ENCODE measurements at places on chromosomes 11 and 22. TPM values are rescaled to one million over a fixed set of nuclear protein-coding genes. Genes with fewer than 3 reads are reported as not detected.

- DNase-seq, result no peak
These were observed 309.8 kb upstream of the CNTN5 start for GRCh38 chr11:98710986-98711385.

Gene SMC1B
- 0.50 TPM for total RNA-seq

DNA sequence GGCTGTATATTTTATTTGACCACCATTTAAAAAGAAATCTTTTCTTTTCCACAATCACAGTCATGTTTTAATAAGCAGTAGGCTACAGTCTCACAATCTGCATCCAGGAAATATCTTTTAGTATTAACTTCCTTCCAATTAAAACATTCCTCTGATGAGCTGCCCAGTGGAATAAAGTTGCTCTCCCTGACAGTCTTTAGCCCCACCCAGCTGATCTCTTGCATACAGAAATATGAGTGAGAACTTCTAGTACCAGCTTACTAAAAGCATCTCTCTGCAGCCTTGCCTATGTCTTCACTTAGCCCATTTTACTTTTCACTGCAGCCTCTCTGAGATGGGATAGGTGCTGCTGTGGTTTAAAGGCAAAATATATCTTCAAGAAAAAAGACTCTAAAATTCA, 143.4 kb upstream of the ANO3 start:
- no peak for DNase-seq

Gene B3GAT1
- total RNA-seq, result 10.5 TPM

- DNase-seq, result no peak
These were observed 51.6 kb downstream of the OPCML start for GRCh38 chr11:133480722-133481121.

GRCh38 chr22:38303974-38304373, 13.3 kb downstream of the CSNK1E start:
- DNase-seq, result no peak

DNA sequence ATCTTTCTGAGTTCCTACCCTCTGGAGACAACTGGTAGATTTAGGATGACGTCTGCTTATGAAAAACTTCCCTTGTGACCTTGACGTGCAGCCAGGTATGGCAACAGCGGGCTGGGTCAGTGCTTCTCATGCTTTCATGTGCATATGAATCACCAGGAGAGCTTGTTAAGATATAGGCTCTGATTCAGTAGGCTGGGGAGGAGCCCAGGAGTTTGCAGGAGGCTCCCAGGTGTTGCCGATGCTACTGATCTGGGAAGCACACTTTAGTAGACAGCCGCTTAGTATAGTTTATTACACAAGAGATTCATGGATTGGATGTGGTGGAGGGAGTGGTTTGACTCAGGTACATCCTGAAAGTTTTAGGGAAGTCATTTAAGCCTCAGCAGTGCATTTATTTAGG, 23.8 kb downstream of the DIXDC1 start:
- DNase-seq, result no peak

DNA sequence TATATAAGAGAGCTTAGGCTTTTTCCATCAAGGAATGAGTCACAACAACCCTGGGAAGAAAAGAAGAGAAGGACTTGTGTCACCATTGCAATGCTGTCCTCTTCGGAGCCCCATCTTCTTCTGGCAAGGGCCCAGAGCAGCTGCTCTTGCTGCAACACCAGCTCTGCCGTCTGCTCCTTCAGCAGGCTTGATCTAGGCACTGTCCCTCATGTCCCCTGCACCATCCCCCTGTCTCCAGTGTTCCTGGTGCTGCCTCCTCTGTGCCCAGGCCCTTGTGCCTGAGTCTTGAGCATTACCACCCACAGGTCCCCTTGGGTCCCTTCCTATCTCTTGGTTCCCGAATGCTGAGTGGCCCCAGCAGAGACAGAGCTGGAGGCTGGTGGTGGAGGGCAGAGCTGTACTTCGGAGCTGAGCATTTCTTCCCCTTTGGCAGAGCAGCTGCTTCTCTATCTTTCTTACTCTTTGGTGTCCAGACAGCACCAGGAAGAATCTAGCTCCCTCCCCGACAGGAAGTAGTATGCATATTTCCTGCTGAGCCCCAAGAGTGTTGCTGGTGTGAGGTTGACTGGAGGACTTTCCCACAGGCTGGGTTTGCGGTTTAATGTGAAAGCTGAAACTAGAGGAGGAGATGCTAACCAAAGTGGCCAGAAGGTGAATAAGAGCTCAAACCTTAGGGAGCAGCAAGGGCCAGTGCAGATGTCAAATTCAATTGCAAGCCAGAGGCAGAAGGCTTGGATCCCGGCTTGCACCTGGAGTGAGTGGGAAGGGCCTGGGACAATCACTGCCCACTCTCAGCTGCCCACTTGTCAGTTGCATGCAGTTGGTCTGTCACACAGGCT, 27.8 kb downstream of the WEE1 start:
- peak; percentile 83 for DNase-seq

DNA sequence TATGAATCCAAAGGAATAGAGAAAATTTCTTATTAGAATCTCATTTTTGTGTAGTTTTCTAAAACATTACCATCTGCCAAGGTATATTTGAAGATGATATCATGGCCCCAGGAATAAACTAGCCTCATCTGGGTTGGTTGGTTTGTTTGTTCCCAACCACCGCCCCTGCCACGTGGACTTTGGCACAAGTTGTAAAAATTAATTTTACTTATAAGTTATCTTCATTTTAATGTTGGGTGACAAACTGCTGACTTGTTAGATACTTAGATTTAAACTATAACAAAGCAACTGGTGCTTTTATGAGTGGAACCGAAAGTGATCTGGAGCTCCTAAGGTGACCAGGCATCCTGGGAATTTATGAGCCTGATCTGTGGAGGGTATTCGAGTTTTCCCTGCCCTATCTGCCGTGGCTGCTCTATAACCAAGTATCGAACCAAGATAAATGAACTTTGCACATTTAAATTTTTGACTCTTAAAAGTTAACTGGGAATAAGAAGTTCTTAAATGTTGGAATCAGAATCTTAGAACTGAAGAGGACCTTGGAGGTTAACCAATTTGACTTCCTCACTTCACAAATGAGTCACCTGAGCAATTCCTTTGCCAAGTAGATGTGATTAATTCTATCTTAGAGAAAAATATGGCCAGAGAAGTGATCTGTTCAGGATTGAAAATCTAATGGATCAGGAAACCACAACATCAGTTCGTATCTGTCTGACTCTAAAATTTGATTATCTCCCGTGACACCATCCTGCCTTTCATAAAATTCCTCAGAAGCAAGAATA, 129.1 kb upstream of the ARHGAP42 start:
- DNase-seq, result no peak

Gene KRTAP5-9
- total RNA-seq, result not detected

Gene KCNQ1
- 15.0 TPM for total RNA-seq

Gene PANX2
- total RNA-seq, result 0.88 TPM

GRCh38 chr11:109085708-109086373, 336.1 kb upstream of the C11orf87 start:
- no peak for DNase-seq

Gene CLCF1
- total RNA-seq, result 0.71 TPM

Data from activated CD4-positive, alpha-beta memory T cell treated with anti-CD3 and anti-CD28 coated beads, Interleukin-2, amount 10 ng/mL, durations not matched to agents 7 days and 5 days (primary cell).